ENCODE measurements at places on chromosomes 5 and 9. TPM values are rescaled to one million over a fixed set of nuclear protein-coding genes. Genes with fewer than 3 reads are reported as not detected.

GRCh38 chr5:170651604-170652277, 131.8 kb upstream of the GABRP start:
- no peak for DNase-seq
- no peak overlapping the region for H3K4me3 ChIP-seq
- H3K27me3 ChIP-seq: no peaks in the 10 kb centered on the region
- H3K27ac ChIP-seq: no peak overlapping the region

Gene FAM153A
- total RNA-seq: 14.4 TPM

GRCh38 chr9:36941441-36941840, 92.6 kb downstream of the PAX5 start:
- no peak overlapping the region for H3K27ac ChIP-seq
- H3K36me3 ChIP-seq: no peaks in the 10 kb centered on the region
- H3K4me3 ChIP-seq: no peak overlapping the region
- DNase-seq: no peak
- H3K27me3 ChIP-seq: no peaks in the 10 kb centered on the region
- no peaks in the 10 kb centered on the region for H3K4me1 ChIP-seq

Gene TAF1L
- 0.03 TPM for total RNA-seq

DNA sequence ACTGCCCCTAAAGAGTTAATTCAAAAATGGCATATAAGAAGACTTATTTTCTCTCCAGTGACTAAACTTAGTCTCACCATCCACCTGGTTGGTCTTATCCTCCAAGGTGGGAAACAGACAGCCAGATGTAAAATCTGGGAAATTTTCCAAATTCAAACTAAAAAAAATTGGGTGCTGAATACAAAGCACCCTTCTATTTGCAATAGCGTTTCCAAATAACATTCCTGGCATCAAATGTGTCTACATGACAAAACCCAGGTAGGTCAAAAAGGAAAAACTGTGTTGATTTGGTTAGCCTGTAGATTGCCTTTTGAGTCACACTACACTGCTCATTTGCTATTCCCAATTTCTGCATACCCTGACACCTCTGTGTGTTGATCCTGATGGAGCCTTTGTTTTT, 252.2 kb downstream of the NR2F1-AS1 start:
- no peak overlapping the region for H3K4me3 ChIP-seq
- no peaks in the 10 kb centered on the region for H3K36me3 ChIP-seq
- H3K27ac ChIP-seq: no peak overlapping the region
- no peaks in the 10 kb centered on the region for H3K27me3 ChIP-seq
- no peak for DNase-seq

Gene ENTPD2
- 3.2 TPM for total RNA-seq

Gene DELE1
- 141 TPM for total RNA-seq

GRCh38 chr5:9661316-9662015, 31.3 kb upstream of the TAS2R1 start:
- DNase-seq: no peak
- H3K4me1 ChIP-seq: no peaks in the 10 kb centered on the region
- no peak overlapping the region for H3K27ac ChIP-seq

Gene PPWD1
- 21.2 TPM for total RNA-seq

GRCh38 chr9:91429501-91429900, 5.9 kb upstream of the NFIL3 start:
- no peaks in the 10 kb centered on the region for H3K27me3 ChIP-seq
- H3K4me3 ChIP-seq: no peak overlapping the region
- no peak for DNase-seq
- no peaks in the 10 kb centered on the region for H3K36me3 ChIP-seq
- H3K27ac ChIP-seq: peak overlapping the region; percentile 44

DNA sequence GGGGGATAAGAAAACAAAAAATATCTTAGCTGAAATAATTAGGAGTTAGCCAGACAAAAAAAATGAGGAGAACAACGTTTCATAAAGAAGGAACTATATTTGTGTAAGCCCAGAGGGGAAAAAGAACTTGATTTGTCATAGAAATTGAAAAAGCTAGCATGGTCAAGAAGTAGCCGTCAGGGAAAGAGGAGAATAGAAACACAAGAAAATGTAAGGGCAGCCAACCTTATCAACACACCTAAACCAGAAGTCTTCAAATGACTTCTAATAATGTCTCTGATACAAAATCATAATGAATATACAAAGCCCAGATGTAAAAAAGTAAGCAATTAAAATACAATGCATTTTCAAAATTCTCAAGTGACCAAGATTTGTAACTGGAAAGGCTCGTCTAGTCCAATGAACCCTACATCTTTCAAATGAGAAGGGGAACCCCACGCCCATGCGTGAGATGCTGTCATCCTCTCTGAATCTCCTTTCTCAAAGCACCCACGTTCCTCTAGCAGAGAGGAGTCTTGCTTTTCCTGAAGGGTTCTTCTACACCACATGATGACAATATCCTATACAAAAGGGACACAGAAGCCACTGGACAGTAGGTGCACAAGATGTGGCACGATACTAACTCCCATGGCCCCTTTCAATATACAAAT, 103.7 kb downstream of the ARL15 start:
- H3K27ac ChIP-seq: no peak overlapping the region
- no peaks in the 10 kb centered on the region for H3K36me3 ChIP-seq
- H3K4me3 ChIP-seq: no peak overlapping the region
- no peaks in the 10 kb centered on the region for H3K4me1 ChIP-seq
- DNase-seq: no peak

GRCh38 chr5:62741761-62742160, 163.1 kb downstream of the LRRC70 start:
- DNase-seq: no peak
- H3K4me1 ChIP-seq: no peaks in the 10 kb centered on the region
- no peaks in the 10 kb centered on the region for H3K27me3 ChIP-seq
- no peak overlapping the region for H3K27ac ChIP-seq
- H3K36me3 ChIP-seq: no peaks in the 10 kb centered on the region

- H3K36me3 ChIP-seq: no peaks in the 10 kb centered on the region
- no peak within 1 kb of the TSS for H3K27ac ChIP-seq
- H3K27me3 ChIP-seq: no peaks in the 10 kb centered on the region
- H3K4me1 ChIP-seq: no peaks in the 10 kb centered on the region
Observed at GRCh38 chr5:141223112-141223783, at the start of gene PCDHB14. Gene PCDHB14, plus strand, starts transcription at chr5:141223343. Its CDS starts 163 bp downstream, at chr5:141223506.

- peaks cover 26% of the 10 kb centered on the region for H3K4me1 ChIP-seq
- DNase-seq: no peak
- H3K36me3 ChIP-seq: no peaks in the 10 kb centered on the region
- H3K27ac ChIP-seq: no peak overlapping the region
Observed at GRCh38 chr5:168939887-168940544, 360.8 kb upstream of the PANK3 start.

GRCh38 chr9:77864211-77864889, 167.3 kb downstream of the GNAQ start:
- H3K4me3 ChIP-seq: no peak overlapping the region
- DNase-seq: no peak
- peaks cover 8% of the 10 kb centered on the region for H3K36me3 ChIP-seq
- H3K4me1 ChIP-seq: no peaks in the 10 kb centered on the region
- no peaks in the 10 kb centered on the region for H3K27me3 ChIP-seq
- H3K27ac ChIP-seq: peak overlapping the region; percentile 59

DNA sequence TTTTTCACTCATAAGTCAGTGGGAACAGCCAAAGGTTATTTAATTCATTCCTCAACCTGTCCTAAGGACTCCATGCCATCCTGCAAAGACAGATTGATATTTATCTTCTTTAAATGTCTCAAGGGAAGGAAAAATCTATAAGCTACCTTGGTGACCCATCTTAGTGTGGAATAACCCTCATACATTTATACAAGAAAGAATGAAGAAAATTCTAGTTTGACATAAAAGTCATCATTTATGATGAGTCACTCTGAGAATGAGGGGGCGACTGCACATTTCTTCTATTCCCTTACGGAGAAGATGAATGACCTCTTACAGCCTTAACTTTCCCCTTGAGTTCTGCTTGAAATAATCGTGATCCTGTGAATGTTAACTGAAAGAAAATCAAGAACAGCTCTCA, 26.8 kb upstream of the NUDT12 start:
- no peaks in the 10 kb centered on the region for H3K27me3 ChIP-seq
- DNase-seq: no peak
- no peak overlapping the region for H3K4me3 ChIP-seq
- H3K27ac ChIP-seq: no peak overlapping the region

Gene MROH2B
- not detected for total RNA-seq

DNA sequence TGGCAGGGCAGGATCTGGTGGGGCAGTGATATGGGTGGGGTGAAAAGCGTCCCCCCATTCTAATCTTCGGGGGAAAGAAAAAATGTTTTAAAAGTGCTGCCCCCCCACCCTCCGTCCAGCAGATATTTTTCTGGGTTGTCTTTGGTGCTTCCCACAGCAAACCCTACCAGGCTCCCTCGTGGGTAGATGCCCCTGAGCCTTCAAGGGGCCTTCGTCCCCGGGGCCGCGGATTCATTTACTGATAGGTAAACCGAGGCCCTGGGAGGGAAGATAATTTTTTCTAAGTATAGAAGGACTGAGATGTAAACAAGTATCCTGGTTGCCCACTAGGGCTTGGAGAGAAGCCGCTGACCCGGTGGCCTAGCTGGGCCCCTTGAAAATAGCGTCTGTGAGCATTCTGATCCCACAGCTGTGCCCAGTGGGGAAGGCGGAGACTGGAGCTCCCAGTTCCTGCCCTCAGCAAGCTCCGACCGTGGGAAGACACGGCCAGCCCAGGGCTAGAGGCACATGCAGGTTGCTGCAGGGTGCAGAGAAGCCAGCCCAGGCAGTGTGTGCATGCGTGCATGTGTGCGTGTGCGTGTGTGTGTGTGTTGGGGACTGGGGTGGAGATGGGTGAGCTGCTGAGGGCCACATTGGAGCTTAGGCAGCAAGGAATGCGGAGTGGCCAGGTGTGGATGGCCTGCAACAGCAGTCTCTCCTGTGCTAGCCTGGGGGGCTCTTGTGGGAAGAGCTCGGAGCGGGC, 6.0 kb upstream of the RXRA start:
- H3K36me3 ChIP-seq: no peaks in the 10 kb centered on the region
- H3K4me3 ChIP-seq: no peak overlapping the region
- DNase-seq: no peak

DNA sequence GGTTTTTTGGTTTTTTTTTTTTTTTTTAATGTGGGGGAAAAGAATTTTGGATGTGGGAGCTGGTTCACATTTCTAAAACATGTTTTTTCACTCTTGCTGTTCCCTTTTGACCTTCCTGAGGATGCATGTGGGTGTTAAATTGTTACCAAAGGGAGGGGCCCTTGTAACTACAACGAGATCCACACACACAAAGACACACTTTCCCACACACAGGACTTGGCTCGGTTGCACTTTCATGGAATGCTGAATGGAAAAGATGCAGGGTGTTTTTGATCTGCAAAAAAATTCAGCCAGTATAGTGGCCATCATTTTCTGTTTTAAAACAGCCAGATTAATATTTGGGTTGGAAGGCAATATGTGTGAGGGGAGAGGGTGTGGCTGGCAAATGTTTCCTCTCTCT, 576.9 kb downstream of the EBF1 start:
- H3K36me3 ChIP-seq: no peaks in the 10 kb centered on the region
- no peak overlapping the region for H3K4me3 ChIP-seq
- peaks cover 6% of the 10 kb centered on the region for H3K4me1 ChIP-seq
- no peak overlapping the region for H3K27ac ChIP-seq
- peak; percentile 94 for DNase-seq

DNA sequence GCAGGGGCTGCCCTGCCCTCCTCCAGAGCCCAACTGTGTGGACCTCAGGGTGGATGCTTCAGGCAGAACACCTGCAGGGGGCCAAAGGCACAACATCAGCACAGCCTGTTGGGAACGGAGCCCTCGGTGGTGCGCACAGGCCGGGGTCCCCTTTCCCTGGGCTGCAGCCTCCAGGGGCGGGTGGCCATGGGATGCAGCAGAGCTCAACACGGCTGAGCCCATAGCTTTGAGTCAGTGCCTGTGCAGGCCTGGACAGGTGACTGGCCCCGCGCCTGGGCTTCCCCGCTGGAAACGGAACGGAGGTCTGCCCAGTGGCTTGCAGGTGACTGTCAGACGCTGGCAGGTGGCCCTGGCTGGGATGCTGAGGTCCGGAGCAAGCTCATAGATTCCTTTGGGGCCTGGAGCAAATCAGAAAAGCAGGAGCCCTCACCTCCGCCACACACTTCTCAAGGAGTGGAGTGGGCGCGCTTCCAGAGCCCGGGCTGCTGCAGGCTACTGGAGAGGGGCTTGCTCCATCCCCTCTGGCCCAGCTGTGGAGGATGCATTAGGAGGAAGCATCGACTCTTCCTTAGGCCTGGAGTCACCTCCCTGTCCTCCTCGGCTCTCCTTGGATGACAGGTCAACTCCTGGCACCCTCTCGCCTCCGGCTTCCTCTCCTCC, 69.8 kb upstream of the RNU6ATAC start:
- DNase-seq: no peak
- no peaks in the 10 kb centered on the region for H3K36me3 ChIP-seq
- H3K27ac ChIP-seq: no peak overlapping the region
- H3K4me3 ChIP-seq: no peak overlapping the region

GRCh38 chr9:106816524-106816923, 46.4 kb upstream of the ZNF462 start:
- DNase-seq: no peak
- H3K27me3 ChIP-seq: no peaks in the 10 kb centered on the region
- H3K4me1 ChIP-seq: no peaks in the 10 kb centered on the region
- H3K36me3 ChIP-seq: no peaks in the 10 kb centered on the region
- no peak overlapping the region for H3K27ac ChIP-seq
- no peak overlapping the region for H3K4me3 ChIP-seq

- no peaks in the 10 kb centered on the region for H3K27me3 ChIP-seq
- no peaks in the 10 kb centered on the region for H3K4me1 ChIP-seq
- H3K27ac ChIP-seq: no peak overlapping the region
- no peak for DNase-seq
Observed at GRCh38 chr5:166505067-166505466, 1786.4 kb upstream of the WWC1 start.

Data from lung (tissue), 17 donors.